ENCODE measurements at places on chromosomes 6 and 20.

GRCh38 chr6:88165844-88166492, at the start of gene CNR1:
Gene CNR1 (minus strand): TSS chr6:88166347. CDS start chr6:88145274, 21,073 bp downstream.
- peak; percentile 25 for DNase-seq

GRCh38 chr20:49591217-49591865, 23.4 kb upstream of the PTGIS start:
- DNase-seq, result no peak

GRCh38 chr6:42963855-42964605, 3.5 kb downstream of the GNMT start:
- peak; percentile 61 for DNase-seq

GRCh38 chr6:74598462-74599393, 607.1 kb downstream of the COL12A1 start:
- no peak for DNase-seq

- peak; percentile 70 for DNase-seq
These were observed 613 bp upstream of the DLL1 start for GRCh38 chr6:170291271-170292110.

DNA sequence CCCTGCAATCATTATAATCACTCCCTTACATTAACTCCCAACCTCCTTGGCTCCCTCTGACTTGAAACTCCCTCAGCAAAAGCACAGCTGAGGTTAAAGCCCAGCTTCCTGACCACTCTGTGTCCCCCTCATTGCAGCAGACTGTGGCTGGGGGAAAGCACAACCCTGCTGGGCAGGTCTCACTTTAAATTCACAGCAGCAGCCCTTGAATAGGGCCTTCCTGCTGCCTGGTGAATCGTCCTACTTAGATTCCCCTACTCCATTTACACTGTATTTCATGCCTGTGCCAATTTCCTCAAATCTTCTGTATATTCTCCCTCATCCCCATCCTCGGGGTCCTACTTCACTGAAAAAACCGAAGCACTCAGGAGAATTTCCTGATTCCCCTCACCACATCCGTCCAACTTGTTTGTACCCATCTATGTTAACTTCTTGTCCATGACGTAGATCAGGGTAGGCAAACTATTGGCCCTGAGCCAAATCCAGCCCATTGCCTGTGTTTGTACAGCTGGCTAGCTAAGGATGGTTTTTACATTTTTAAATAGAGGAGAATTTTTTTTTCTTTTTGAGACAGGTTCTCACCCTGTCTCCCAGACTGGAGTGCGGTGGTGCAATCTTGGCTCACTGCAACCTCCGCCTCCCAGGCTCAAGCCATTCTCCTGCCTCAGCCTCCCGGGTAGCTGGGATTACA, 31.5 kb upstream of the GCM1 start:
- DNase-seq, result no peak

GRCh38 chr6:84260196-84260595, 32.8 kb upstream of the CEP162 start:
- no peak for DNase-seq

DNA sequence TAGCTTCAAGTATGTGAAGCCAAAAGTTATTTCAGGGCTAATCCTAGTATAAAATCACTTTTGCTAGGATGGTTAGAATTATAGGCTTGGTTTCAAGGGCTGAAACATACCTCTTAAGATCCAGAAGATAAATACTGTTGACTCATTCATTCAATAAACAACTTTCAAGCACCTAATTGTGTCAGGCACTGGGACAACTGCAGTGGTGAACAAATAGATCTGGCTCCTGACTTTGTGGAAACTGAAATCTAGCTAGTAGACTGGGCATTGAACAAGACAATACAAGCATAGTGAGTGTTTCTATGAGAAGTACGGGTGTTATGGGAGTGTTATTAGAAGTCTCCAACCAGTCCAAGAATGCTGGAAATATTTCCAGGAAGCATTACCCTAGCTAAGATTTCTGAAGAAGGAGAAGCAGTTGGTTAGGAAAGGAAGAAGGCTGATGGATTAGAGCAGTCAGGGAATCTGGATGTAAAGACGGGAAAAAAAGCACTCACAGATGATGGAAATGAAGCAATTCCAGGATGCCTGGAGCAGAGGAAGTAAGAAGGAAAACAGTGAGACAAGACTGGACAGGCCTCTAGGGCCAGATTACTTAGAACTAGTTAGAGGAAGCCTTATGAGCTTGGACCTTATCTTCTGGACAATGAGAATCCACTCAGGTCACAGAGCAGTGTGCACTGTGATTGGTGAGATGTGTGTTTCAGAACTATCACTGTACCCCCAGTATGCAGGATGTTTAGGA, 132.6 kb upstream of the RAB32 start:
- no peak for DNase-seq

All from suppressor macrophage (primary cell).